Cardiac muscle cell (in vitro differentiated cells and primary cell): ENCODE measurements at places on chromosomes 3 and 15.
A peak's percentile ranks its signal among the peaks of the same experiment; 100 is the strongest.

GRCh38 chr3:189778340-189778950, 147.3 kb downstream of the TP63 start:
- no peak overlapping the region for H3K4me3 ChIP-seq
- peaks cover 16% of the 10 kb centered on the region for H3K27me3 ChIP-seq
- no peak for DNase-seq
- no peaks in the 10 kb centered on the region for H3K4me1 ChIP-seq
- H3K27ac ChIP-seq, result no peak overlapping the region
- no peaks in the 10 kb centered on the region for H3K36me3 ChIP-seq

- no peaks in the 10 kb centered on the region for H3K36me3 ChIP-seq
- no peak overlapping the region for H3K27ac ChIP-seq
- H3K27me3 ChIP-seq, result no peaks in the 10 kb centered on the region
- no peak overlapping the region for H3K4me3 ChIP-seq
- H3K4me1 ChIP-seq, result no peaks in the 10 kb centered on the region
- no peak for DNase-seq
Measured at GRCh38 chr3:127072221-127072771, 89.4 kb downstream of the PLXNA1 start.

- no peak overlapping the region for H3K27ac ChIP-seq
- DNase-seq, result no peak
- no peaks in the 10 kb centered on the region for H3K36me3 ChIP-seq
- no peaks in the 10 kb centered on the region for H3K27me3 ChIP-seq
- no peaks in the 10 kb centered on the region for H3K4me1 ChIP-seq
Measured at GRCh38 chr3:30300809-30301208, 305.6 kb upstream of the TGFBR2 start.

DNA sequence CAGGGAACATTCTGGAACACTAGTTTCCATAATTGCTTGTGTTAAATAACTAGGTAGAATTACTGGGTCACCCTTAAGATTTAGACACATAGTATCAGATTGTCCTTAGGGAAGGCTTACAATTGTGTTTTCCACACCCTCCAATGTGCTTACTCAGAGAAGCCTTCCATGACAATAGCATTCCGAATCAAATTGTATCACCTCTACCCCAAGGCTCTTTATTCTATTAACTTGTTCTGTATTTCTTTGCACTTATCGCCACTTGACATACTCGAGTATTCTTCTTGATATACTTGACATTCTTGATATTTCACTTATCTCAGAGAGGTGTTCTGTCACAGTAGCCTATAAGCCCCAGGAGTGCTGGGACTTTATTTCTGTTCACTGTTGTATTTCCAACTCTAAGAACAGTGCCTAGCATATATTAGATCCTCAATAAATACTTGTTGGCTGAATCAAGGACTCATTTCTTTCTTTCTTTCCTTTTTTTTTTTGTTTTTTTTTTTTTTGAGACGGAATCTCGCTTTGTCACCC, 238.9 kb upstream of the PDZRN3 start:
- H3K27ac ChIP-seq, result no peak overlapping the region
- H3K36me3 ChIP-seq, result no peaks in the 10 kb centered on the region
- DNase-seq, result peak; percentile 63
- no peak overlapping the region for H3K4me3 ChIP-seq

DNA sequence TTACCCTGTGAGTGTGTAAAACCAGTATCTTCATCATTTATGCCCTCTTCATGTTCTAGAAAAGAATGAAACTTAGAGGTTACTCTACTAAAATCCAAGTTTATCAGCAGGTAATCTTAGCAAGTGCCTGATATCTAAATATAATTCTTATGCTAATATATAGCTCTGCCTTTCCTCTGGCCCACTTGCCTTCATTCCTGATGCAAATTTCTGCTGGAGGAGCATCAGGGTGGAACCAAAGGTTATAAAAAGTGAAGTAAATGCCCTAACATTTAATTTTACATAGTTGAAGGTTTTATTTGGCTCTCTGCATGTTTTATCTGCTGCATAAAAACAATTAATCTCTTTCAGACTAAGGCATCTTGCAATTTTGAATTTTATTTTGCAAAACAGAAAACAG, 936.2 kb downstream of the ROBO2 start:
- no peak overlapping the region for H3K4me3 ChIP-seq
- H3K36me3 ChIP-seq, result no peaks in the 10 kb centered on the region
- no peaks in the 10 kb centered on the region for H3K4me1 ChIP-seq
- no peak for DNase-seq
- H3K27ac ChIP-seq, result no peak overlapping the region
- no peaks in the 10 kb centered on the region for H3K27me3 ChIP-seq

GRCh38 chr3:190119461-190120268, 1.0 kb downstream of the P3H2 start:
- no peak overlapping the region for H3K27ac ChIP-seq
- peaks cover 17% of the 10 kb centered on the region for H3K4me1 ChIP-seq
- H3K27me3 ChIP-seq, result no peaks in the 10 kb centered on the region
- H3K4me3 ChIP-seq, result peak overlapping the region; percentile 92
- DNase-seq, result no peak

DNA sequence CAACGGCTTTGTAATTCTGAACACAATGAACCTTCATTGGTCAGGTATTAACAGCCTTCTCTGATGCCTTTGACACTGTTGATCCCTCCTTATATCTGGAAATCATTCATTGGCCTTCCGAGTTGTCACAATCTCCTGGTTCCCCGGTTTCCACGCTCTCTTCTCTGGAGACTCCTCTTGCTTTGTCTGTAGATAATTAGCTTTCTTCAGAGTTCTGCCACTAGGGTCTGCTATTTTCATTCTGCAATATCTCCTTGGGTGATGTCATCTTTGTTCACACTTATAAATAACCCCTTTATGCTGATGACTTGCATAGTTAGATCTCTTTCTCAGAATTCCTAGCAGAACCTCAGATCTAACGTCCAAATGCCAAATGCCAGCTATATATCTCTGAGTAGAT, 583.8 kb upstream of the ZNF717 start:
- H3K27ac ChIP-seq, result no peak overlapping the region
- H3K36me3 ChIP-seq, result no peaks in the 10 kb centered on the region
- H3K27me3 ChIP-seq, result no peaks in the 10 kb centered on the region
- DNase-seq, result no peak

- H3K27ac ChIP-seq, result no peak overlapping the region
- no peak for DNase-seq
- no peaks in the 10 kb centered on the region for H3K36me3 ChIP-seq
- no peaks in the 10 kb centered on the region for H3K27me3 ChIP-seq
- no peak overlapping the region for H3K4me3 ChIP-seq
Measured at GRCh38 chr3:125175295-125176078, 37.1 kb downstream of the SLC12A8 start.

DNA sequence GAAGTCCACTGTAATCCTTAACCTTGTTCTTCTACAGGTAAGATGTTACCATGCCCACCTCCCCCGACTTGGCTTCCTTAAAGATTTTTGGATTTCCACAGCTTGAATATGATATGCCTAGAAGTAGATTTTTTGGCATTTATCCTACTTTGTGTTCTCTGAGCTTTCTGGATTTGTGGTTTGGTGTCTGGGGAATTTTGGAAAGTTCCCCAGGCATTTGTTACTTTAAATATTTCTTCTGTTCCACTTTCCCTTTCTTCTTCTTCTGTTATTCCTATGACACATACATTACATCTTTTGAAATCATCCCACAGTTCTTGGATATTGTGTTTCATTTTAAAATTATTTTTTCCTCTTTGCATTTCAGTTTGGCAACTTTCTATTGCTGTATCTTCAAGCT, 122.1 kb upstream of the TMEM108 start:
- peaks cover 3% of the 10 kb centered on the region for H3K27me3 ChIP-seq
- H3K4me3 ChIP-seq, result no peak overlapping the region
- H3K27ac ChIP-seq, result no peak overlapping the region
- H3K4me1 ChIP-seq, result no peaks in the 10 kb centered on the region

DNA sequence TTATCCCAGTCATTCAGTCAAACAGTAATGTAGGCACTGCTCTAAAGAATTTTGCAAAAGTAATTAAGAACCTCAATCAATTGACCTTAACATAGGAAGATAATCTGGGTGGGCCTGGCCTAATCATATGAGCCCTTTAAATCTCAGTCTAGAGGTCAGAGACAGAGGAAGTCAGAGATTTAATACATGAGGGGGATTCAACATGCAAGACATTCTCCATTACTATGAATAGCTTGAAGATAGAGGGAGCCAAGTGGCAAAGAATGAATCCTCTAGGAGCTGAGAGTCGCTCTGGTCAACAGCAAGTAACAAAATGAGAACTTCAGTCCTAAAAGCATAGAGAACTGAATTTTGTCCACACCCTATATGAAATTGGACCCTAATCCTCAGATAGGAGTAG, 39.0 kb upstream of the MBNL1 start:
- H3K27ac ChIP-seq, result no peak overlapping the region
- no peaks in the 10 kb centered on the region for H3K36me3 ChIP-seq
- no peak overlapping the region for H3K4me3 ChIP-seq
- no peak for DNase-seq
- peaks cover 2% of the 10 kb centered on the region for H3K27me3 ChIP-seq
- H3K4me1 ChIP-seq, result no peaks in the 10 kb centered on the region

DNA sequence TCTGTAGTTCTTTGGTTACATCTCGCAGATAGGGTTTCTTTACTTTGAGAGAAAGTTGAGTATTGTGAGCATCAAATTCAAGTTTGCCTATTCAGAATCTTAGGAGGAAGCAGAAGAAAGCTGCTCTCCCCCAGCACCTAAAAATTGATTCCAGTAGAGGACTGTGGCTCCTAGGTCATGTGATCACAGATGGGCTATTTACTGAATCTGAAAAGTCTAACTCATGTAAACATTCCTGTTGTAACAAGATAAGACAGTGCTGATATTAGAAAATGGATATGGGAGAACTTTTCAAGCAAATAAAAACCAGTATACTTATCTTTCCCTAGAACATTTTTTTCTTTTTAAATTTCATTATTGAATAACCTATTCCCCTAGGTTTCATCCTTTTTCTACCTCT, 308.4 kb upstream of the SLITRK3 start:
- H3K36me3 ChIP-seq, result no peaks in the 10 kb centered on the region
- no peak overlapping the region for H3K27ac ChIP-seq
